Immature natural killer cell (primary cell): ENCODE measurements at places on chromosomes 1 and 21.

GRCh38 chr1:157194731-157195520 is 56.7 kb upstream of the ETV3 start:
- no peak for DNase-seq
- no peak overlapping the region for H3K27ac ChIP-seq
- no peak overlapping the region for H3K4me3 ChIP-seq
- peaks cover 5% of the 10 kb centered on the region for H3K27me3 ChIP-seq

DNA sequence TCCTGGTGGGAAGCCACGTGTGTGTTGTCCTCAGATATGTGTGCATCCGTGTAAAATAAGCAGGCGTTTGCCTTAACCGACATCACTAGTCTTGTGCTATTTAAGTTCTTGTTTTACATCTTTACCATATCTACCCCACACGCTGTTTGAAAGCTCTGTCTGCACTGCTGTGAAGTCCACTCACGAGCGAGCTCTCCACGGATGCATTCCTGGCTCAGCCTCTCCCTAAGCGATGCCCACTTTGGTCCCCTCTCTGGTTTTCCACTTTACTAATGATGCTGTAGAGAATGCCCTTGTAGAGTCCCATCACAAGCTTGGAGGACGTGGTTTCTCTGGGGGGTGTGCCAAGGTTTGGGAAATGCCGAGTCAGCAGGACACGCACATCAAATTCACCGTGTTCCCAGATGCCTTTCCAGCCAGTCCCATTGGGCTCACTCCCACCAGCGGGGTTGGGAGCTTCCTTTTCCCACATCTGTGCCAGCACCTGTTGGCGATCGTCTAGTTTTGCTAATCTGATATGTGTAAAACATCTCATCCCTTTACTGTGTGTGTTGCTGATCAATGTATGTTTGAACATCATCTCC is 43.8 kb downstream of the ACTL8 start:
- no peak overlapping the region for H3K4me3 ChIP-seq
- H3K36me3 ChIP-seq: no peaks in the 10 kb centered on the region
- no peak overlapping the region for H3K27ac ChIP-seq
- DNase-seq: no peak
- peaks cover 2% of the 10 kb centered on the region for H3K27me3 ChIP-seq

GRCh38 chr1:90186506-90187322 is 191.8 kb downstream of the ZNF326 start:
- H3K27ac ChIP-seq: no peak overlapping the region
- H3K27me3 ChIP-seq: peaks cover 3% of the 10 kb centered on the region
- no peak for DNase-seq
- no peaks in the 10 kb centered on the region for H3K4me1 ChIP-seq
- H3K4me3 ChIP-seq: no peak overlapping the region

DNA sequence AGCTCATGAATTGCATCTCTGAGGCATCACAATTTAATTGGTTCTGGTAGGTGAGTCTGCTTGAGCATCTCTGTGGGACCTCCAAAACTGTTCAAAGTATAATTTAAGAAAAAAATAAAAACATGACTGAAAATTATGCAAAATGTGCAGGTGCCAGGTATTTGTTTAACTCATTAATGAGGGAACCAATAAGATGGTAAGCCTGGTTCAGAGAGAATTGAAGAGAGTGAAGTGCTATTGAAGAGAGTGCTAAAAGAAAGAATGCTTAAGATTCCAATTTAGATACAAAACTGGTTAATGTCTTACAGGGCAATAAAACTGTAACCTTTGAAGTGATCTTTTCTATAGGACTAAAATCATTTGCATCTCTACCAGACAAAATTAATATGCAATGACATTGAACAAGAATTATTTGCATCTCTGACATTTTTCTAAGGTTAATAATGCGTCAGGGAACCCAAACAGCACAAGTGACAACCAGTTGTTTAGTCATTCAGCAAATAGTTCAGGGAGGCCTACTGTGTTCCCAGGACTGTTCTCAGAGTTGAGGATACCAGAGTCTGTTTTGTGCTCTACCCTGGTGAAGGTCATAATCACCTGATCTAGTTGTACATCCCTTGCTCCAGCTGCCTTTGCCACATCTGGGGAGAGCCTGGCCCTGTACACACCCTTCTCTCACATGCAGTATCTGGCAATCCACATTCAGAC is 183.5 kb downstream of the PATJ start:
- no peaks in the 10 kb centered on the region for H3K4me1 ChIP-seq
- H3K27ac ChIP-seq: no peak overlapping the region
- H3K4me3 ChIP-seq: no peak overlapping the region
- DNase-seq: no peak
- peaks cover 31% of the 10 kb centered on the region for H3K36me3 ChIP-seq

DNA sequence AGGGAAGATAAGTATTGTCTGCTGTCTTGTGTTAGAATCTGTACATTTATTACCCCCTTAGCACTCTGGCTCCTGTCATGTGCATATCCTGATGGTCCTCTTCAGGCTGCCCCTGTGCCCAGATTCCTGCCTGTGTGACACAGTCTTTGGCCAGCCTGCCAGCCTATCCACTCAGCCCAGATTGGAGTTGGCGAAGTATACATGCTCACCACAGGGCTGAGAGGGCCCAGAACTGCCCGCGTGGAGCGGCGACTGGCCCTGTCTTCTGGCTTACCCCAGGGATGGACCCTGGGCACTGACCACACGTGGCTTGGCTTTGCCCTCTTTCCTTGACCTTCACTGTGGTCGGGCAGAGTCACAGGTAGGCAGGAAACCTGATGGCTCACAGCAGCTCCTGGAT is 11.4 kb downstream of the RNF220 start:
- H3K27ac ChIP-seq: no peak overlapping the region
- peaks cover 12% of the 10 kb centered on the region for H3K27me3 ChIP-seq
- H3K4me3 ChIP-seq: no peak overlapping the region
- H3K4me1 ChIP-seq: no peaks in the 10 kb centered on the region
- H3K36me3 ChIP-seq: no peaks in the 10 kb centered on the region
- no peak for DNase-seq

- H3K36me3 ChIP-seq: peaks cover 17% of the 10 kb centered on the region
- peaks cover 48% of the 10 kb centered on the region for H3K4me1 ChIP-seq
- peak overlapping the region; percentile 99 for H3K27ac ChIP-seq
- DNase-seq: peak; percentile 29
- peaks cover 5% of the 10 kb centered on the region for H3K27me3 ChIP-seq
- peak overlapping the region; percentile 98 for H3K4me3 ChIP-seq
Measured at GRCh38 chr1:150321826-150322166, 463 bp downstream of the PRPF3 start.

DNA sequence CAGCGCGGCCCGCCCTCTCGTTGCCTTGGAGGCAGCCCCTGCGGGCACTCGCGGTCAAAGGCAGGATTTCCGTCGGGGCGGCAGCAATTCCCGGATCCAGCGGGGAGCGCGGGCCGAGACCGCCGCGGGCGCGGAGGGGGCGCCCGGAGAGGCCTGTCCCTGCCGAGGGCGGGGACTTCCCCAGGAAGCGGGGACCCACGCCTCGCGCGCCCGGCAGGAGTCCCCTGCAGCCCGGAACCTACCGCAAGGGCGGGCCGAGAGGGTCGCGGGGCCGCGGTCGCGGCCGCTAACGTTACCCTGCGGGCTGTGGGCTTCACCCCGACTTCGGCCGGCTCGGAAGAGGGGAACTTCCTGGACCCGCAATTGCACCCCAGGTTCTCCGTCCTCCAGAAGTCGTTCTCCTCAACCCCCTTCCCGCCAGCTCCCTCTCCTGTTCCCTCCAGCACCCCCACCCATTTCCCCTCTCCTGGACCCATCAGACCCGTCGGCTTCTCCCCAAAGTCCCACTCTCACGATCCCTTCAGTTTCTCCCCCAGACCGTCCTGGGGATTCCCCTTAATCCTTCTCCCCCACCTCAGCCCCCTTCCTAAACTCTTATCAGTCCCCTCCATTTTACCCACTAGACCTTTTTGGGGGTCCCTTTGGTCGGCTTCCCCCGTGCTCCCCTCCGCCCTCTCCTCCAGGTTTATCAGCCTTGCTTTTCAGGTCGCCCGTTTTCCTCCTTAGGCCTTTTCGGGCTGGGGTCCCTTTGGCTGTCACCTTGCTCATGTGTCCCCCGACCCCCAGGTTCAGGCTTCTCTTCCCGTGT is 604 bp downstream of the FGR start:
- peak overlapping the region; percentile 92 for H3K27ac ChIP-seq
- peaks cover 74% of the 10 kb centered on the region for H3K4me1 ChIP-seq
- peaks cover 7% of the 10 kb centered on the region for H3K27me3 ChIP-seq

GRCh38 chr1:155063550-155064110 is at the start of gene EFNA4:
TSS of gene EFNA4 (plus strand) at chr1:155063740. CDS start at chr1:155063824, 84 bp downstream.
- peak within 1 kb of the TSS; percentile 72 for H3K27ac ChIP-seq
- H3K4me1 ChIP-seq: peaks cover 33% of the 10 kb centered on the region
- peaks cover 7% of the 10 kb centered on the region for H3K36me3 ChIP-seq
- DNase-seq: peak; percentile 80
- peaks cover 4% of the 10 kb centered on the region for H3K27me3 ChIP-seq

- H3K27me3 ChIP-seq: no peaks in the 10 kb centered on the region
- H3K36me3 ChIP-seq: peaks cover 4% of the 10 kb centered on the region
- no peak overlapping the region for H3K4me3 ChIP-seq
- H3K4me1 ChIP-seq: no peaks in the 10 kb centered on the region
- no peak for DNase-seq
Measured at GRCh38 chr1:233064988-233065387, 114.6 kb downstream of the NTPCR start.

DNA sequence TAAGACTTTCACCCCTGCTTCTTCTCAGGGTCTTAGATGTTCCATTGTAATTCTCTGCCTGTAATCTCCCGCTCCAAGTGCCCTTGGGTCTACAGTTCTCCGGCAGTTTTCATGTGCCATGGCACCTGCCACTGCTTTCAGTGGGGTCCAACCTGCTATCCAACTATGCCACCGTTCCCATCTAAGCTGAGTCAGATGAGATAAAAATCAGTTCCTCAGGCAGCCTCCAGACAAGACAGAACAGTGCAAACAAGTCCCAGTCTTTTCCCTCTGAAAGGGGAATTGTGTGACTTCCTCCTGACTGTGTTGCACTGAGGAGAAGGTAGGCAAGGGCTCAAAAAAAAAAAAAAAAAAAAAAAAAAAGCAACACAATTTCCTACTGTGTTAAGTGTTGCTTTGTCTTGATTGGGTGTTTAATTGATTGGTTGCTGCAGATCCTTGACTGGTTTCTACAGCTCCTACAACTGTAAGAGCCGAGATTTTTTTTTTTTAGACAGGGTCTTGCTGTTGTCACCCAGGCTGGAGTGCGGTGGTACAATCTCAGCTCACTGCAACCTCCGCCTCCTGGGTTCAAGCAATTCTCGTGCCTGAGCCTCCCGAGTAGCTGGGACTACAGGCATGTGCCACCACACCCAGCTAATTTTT is 50.7 kb downstream of the EBNA1BP2 start:
- no peak overlapping the region for H3K4me3 ChIP-seq
- no peaks in the 10 kb centered on the region for H3K4me1 ChIP-seq
- no peak for DNase-seq

DNA sequence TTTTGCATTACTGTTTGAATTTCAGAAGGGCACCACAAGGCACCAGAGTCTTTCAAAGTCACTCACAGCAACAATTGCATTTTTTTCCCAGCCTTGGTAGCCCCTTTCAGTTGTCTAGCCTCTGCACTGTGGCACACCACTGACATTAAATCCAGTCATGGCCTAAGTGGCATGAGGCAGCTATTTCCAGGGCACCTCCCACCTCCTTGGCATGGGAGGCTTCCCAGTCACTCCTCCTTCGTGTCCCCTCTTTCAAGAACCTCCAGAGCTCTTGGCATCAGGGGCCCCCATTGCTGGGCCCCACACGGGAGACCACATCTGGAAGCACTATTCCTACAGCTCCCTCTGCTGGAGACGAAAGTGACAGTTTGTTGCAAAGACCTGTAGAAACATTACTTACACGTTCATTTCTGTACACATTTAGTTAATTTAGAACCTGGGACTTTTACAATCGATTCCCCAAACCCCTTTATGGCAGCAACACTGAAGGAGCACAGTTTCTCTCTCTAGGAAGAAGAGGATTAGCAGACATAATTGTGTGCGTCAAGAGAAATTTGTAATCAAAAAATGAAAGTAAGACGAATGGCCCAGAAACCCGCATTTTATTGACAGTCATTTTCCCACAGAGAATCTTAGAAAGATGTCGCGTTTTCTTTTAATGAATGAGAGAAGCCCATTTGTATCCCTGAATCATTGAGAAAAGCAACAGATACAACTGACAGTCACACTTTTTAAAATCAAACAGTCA is 5.7 kb upstream of the CHD5 start:
- H3K4me3 ChIP-seq: no peak overlapping the region
- DNase-seq: no peak
